HFF-Myc (cell line): ENCODE measurements at places on chromosomes 5 and 9.

GRCh38 chr5:36217988-36218387, 23.7 kb downstream of the NADK2 start:
- DNase-seq: no peak

GRCh38 chr9:89522261-89522958, 24.5 kb upstream of the SEMA4D start:
- DNase-seq: no peak

GRCh38 chr5:146254223-146254622, 50.8 kb downstream of the RBM27 start:
- no peak for DNase-seq

- DNase-seq: no peak
Measured at GRCh38 chr5:56850423-56850822, 35.1 kb downstream of the MAP3K1 start.

- DNase-seq: no peak
Measured at GRCh38 chr9:1454616-1455347, 404.6 kb downstream of the DMRT2 start.

GRCh38 chr5:86354664-86355063, 263.1 kb upstream of the COX7C start:
- no peak for DNase-seq

- DNase-seq: no peak
Measured at GRCh38 chr5:139445325-139446170, 6.2 kb upstream of the DNAJC18 start.
